ENCODE measurements at places on chromosomes 5 and 9. TPM values are rescaled to one million over a fixed set of nuclear protein-coding genes. Genes with fewer than 3 reads are reported as not detected.

DNA sequence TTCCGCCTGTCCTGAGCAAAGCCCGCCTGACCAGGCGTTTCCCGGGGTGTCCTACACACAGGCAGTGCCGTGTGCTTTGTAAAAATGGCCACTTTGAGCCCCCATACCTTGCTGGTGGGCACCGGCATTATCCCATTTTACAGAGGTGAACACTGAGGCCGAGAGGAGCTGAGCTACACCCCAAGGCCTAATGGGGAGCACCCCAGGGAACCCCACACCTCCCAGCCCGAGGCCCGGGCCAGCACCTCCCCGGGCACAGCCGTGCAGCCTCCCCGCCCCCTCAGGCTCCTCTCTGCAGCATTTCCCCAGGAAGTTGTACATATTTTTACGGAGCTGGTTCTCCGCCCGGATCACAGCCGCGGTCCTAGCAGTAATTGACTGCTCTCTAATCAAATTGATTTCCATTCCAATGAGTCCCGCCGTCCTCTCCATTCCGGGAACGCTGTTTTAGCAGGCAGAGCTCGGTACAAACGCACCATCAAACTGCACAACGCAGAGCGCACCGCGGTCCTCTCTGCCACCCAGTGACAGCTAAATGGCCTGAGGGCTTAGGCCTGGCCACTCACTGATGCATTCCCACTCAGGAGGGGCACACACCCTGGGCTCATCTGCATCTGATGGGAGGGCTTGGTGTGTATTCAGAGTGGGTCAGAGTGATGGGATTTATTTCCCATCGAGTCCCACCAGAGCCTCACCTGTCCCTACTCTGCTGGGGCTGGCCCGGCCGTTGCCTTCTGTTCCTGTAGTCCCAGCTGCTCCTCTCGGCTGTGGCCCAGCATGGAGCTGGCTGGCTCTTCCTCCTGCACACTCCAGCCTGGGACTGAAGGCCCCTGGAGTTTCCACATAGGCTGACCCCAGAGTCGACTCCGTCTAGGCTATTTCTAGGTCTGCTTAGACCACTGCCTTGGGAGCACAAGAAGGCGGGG is 36.2 kb upstream of the UBAC1 start:
- no peak overlapping the region for H3K4me3 ChIP-seq
- DNase-seq, result no peak
- no peak overlapping the region for H3K27ac ChIP-seq
- H3K4me1 ChIP-seq, result no peaks in the 10 kb centered on the region
- no peaks in the 10 kb centered on the region for H3K27me3 ChIP-seq
- H3K36me3 ChIP-seq, result no peaks in the 10 kb centered on the region

The POLR3G gene
- total RNA-seq, result 1.3 TPM

- H3K36me3 ChIP-seq, result no peaks in the 10 kb centered on the region
- no peak for DNase-seq
- H3K27me3 ChIP-seq, result no peaks in the 10 kb centered on the region
- no peak overlapping the region for H3K4me3 ChIP-seq
Measured at GRCh38 chr5:153350175-153350883, 140.1 kb upstream of the GRIA1 start.

The DRD1 gene
- 0.06 TPM for total RNA-seq

DNA sequence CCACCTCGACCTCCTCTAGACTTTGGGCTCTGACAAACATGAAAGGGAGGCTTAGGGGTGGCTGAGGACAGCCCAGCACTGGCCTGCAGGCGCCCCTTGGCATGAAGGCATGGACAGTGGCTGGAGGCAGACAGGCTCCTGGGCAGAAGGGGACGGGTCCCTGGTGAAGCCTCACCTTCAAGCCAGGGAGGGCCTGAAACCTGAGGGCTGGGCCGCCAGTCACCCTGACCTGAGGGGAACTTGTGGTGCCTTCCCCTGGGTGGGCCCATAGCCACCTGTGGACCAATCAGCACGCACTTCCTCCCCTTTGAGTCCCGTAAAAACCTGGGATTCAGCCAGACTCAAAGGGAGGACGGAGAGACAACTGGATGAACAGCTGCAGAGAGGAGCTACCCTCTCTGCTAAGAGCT is 90.4 kb upstream of the PUM3 start:
- no peaks in the 10 kb centered on the region for H3K36me3 ChIP-seq
- no peaks in the 10 kb centered on the region for H3K4me1 ChIP-seq
- no peak overlapping the region for H3K4me3 ChIP-seq

GRCh38 chr5:147234825-147235635 is at the start of gene STK32A:
TSS of gene STK32A (plus strand) at chr5:147235026. CDS start at chr5:147239635, 4,609 bp downstream.
- no peaks in the 10 kb centered on the region for H3K36me3 ChIP-seq
- H3K4me1 ChIP-seq, result no peaks in the 10 kb centered on the region
- H3K27ac ChIP-seq, result peak within 1 kb of the TSS; percentile 64
- H3K27me3 ChIP-seq, result no peaks in the 10 kb centered on the region

GRCh38 chr5:10161778-10162177 is 87.9 kb downstream of the ATPSCKMT start:
- no peaks in the 10 kb centered on the region for H3K27me3 ChIP-seq
- no peaks in the 10 kb centered on the region for H3K4me1 ChIP-seq
- no peak overlapping the region for H3K4me3 ChIP-seq
- DNase-seq, result no peak
- H3K27ac ChIP-seq, result no peak overlapping the region
- H3K36me3 ChIP-seq, result no peaks in the 10 kb centered on the region

GRCh38 chr5:151006704-151007334 is 13.6 kb upstream of the GPX3 start:
- H3K4me1 ChIP-seq, result no peaks in the 10 kb centered on the region
- no peaks in the 10 kb centered on the region for H3K27me3 ChIP-seq
- H3K4me3 ChIP-seq, result no peak overlapping the region
- H3K27ac ChIP-seq, result no peak overlapping the region
- no peak for DNase-seq

DNA sequence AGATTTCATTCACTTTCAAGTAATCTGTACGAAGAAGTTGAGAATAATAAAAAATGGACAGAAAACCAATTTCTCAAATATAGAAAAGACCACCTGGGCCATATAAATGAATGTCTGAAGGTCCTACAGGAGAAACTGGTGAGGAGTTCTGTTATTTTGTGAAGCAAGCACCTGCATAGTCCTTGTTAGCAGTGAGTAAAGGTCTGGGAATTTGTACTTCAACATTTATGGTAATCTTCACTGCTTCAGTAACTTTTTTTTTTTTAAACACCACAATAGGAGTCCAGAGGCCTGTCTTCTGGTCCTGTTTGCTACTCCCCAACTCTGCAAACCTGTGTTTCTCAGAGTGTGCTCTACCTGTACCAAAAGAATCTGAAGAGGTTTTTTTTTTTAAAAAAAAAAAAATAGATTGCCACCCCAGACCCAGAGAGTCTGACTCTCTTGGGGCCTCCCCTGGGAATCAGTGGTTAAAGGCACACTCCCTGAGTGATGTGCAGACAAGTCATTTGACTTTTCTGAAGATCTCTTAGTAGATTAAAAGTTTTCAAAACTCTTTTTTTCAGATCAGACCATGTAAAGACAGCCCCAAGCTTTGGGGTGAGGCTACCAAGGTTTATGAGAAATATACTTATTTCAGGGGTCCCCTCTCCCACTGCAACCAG is 55.5 kb downstream of the FAM81B start:
- no peak overlapping the region for H3K27ac ChIP-seq
- no peak overlapping the region for H3K4me3 ChIP-seq
- DNase-seq, result no peak
- no peaks in the 10 kb centered on the region for H3K36me3 ChIP-seq
- no peaks in the 10 kb centered on the region for H3K4me1 ChIP-seq

DNA sequence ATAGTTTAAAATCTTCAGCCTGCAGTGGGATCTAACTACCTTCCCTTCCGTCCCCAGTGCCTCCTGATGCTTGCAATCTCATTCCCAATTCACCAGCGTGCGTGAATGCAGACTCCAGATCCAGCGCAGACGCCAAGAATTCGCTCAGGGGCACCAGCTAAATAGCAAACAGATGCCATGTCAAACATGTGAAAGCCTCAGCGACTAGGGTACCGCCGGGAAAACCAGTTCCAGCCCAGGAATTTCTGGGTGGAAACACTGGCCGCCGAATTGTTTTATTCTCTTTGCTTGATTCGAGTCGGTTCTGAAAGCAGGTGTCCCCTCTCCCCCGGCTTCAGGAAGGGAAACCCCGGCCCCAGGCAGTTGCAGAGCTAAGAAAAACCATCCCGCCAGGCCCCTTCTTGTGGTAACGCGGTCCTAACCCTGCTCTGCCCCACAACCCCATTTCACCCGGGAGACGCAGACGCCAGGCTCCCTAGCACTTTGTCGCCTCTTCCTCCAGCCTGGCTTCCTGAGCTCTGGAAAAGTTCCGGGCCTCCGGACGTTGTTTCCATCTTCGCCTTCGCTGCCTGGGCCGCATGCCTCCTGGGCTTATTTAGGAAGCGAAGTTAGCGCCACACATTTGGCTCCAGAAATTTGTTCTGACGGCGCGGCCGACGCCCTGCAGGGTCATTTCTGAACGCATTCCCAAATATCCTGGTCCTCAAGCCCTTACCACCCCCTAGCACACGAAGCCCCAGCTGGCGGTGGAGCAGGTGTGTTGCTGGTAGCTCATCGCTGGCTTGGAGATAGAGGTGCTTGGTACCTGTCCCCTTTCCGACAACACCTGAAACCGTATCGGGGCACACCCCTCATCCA is 665 bp upstream of the LVRN start:
- no peak for DNase-seq
- H3K4me3 ChIP-seq, result peak overlapping the region; percentile 46
- no peaks in the 10 kb centered on the region for H3K4me1 ChIP-seq
- H3K27me3 ChIP-seq, result peaks cover 3% of the 10 kb centered on the region
- H3K27ac ChIP-seq, result no peak overlapping the region

The OBP2B gene
- not detected for total RNA-seq

DNA sequence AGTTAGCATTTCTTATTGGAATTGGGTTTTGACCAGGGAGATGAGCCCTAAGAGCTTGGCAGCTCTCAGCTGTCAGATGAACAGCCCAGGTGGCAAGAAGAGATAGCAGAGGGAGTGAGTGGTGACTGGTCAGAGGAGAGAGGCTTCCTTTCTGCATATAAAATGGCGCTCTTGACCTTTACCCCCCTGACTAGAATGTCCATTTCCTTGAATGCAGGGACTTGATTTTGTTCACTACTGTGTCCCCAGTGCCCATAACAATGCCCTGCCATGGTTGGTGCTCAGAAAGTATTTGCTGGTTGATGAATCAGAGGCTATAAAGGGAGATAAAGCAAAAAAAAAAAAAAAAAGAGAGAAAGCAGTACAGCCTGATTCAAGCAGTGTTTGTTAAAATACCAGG is 7.2 kb downstream of the CHMP5 start:
- H3K27ac ChIP-seq, result no peak overlapping the region
- no peak overlapping the region for H3K4me3 ChIP-seq
- no peaks in the 10 kb centered on the region for H3K4me1 ChIP-seq

The ZNF169 gene
- total RNA-seq, result 3.0 TPM

The TTC33 gene
- 8.7 TPM for total RNA-seq

- no peak overlapping the region for H3K27ac ChIP-seq
- no peaks in the 10 kb centered on the region for H3K36me3 ChIP-seq
- H3K4me3 ChIP-seq, result no peak overlapping the region
- H3K4me1 ChIP-seq, result no peaks in the 10 kb centered on the region
Measured at GRCh38 chr9:137000177-137000930, 4.0 kb upstream of the CLIC3 start.

DNA sequence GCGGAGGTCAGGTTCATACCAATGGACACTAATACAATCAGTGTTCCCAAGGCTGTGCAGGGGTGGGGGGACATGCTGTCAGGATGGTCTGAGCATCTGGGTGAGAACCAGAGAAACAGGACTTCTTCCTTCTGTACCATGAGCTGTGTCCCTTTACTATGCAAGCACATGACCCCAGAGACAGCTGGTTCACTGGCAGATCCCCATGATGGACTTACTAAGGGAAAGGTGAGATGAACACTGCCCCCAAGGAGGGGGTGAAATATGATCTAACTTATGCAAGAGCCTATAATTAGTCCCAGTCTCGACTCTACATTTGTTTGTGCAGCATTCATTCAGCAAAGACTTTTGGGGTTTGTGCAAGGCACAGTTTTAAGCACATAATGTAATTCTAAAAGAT is 91.4 kb downstream of the LIFR start:
- H3K27ac ChIP-seq, result no peak overlapping the region
- H3K4me3 ChIP-seq, result no peak overlapping the region
- DNase-seq, result no peak

- DNase-seq, result no peak
- H3K27ac ChIP-seq, result no peak overlapping the region
- no peak overlapping the region for H3K4me3 ChIP-seq
- no peaks in the 10 kb centered on the region for H3K27me3 ChIP-seq
- H3K4me1 ChIP-seq, result no peaks in the 10 kb centered on the region
- no peaks in the 10 kb centered on the region for H3K36me3 ChIP-seq
Measured at GRCh38 chr5:30749971-30750370, 443.5 kb upstream of the CDH6 start.

The TMC1 gene
- total RNA-seq, result not detected

The NNT gene
- total RNA-seq, result 34.2 TPM

The TMEM232 gene
- 3.5 TPM for total RNA-seq

The AMBP gene
- total RNA-seq, result 108 TPM

DNA sequence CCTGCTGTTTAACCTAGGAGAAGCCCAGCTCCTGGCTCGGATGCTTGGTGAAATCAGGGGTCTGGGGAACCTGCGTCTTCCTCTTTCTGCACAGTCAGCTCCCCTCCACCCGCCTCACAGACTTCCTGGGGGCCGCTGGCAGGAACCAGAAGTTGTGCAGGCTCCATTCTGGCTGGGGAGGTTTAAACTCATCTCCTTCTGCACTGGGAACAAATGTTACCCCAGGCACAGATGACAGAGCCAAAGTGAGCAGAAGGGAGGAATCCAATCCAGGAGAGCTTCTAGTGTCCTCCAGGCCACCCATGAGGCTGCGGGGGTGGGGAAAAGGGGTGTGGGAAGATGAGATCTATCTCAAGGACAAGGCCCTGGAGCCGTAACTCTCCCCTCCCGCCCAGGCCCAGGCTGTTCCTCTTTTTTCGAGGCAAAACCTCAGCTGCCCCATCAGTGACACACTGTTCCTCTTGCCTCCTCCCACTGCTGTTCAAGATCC is 31.2 kb downstream of the KCNMB1 start:
- no peak for DNase-seq
- H3K4me3 ChIP-seq, result no peak overlapping the region
- peaks cover 7% of the 10 kb centered on the region for H3K4me1 ChIP-seq
- H3K27ac ChIP-seq, result peak overlapping the region; percentile 15

GRCh38 chr5:178544166-178544834 is 45.9 kb downstream of the COL23A1 start:
- no peak overlapping the region for H3K4me3 ChIP-seq
- no peak overlapping the region for H3K27ac ChIP-seq
- no peak for DNase-seq
- no peaks in the 10 kb centered on the region for H3K27me3 ChIP-seq

- no peaks in the 10 kb centered on the region for H3K4me1 ChIP-seq
- no peak overlapping the region for H3K27ac ChIP-seq
- DNase-seq, result no peak
- H3K36me3 ChIP-seq, result no peaks in the 10 kb centered on the region
- no peaks in the 10 kb centered on the region for H3K27me3 ChIP-seq
- no peak overlapping the region for H3K4me3 ChIP-seq
Measured at GRCh38 chr5:177316005-177316404, 4.3 kb upstream of the MXD3 start.

The GMCL2 gene
- total RNA-seq, result not detected

- H3K36me3 ChIP-seq, result no peaks in the 10 kb centered on the region
- peak overlapping the region; percentile 5 for H3K4me3 ChIP-seq
- peaks cover 21% of the 10 kb centered on the region for H3K27me3 ChIP-seq
- DNase-seq, result no peak
- no peaks in the 10 kb centered on the region for H3K4me1 ChIP-seq
Measured at GRCh38 chr9:17906176-17906840, 327.4 kb downstream of the SH3GL2 start.
